Fibroblast of the aortic adventitia (primary cell): ENCODE measurements at places on chromosomes 1 and 21. TPM values are rescaled to one million over a fixed set of nuclear protein-coding genes. Genes with fewer than 3 reads are reported as not detected.

GRCh38 chr1:224499204-224499603 is 64.6 kb upstream of the WDR26 start:
- no peak for DNase-seq

DNA sequence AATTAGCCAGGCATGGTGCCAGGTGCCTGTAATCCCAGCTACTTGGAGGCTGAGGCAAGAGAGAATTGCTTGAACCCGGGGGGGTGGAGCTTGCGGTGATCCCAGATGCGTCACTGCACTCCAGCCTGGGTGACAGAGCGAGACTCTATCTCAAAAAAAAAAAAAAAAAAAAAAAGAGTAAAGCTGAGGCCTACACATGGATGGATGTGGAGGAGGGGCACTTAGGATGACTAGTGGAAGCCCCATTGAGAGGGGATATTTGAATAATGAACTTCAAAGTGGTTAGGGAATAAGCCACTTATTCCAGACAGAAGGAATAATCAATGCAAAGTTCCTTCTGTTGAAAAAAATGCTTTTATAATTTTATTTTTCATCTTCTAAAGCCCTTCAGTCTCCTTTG is 51.4 kb downstream of the PTBP2 start:
- DNase-seq = no peak

GRCh38 chr1:3420218-3420951 is 34.1 kb upstream of the ARHGEF16 start:
- DNase-seq = no peak

GRCh38 chr21:14959343-14959742 is 105.5 kb downstream of the NRIP1 start:
- no peak for DNase-seq

GRCh38 chr21:35323947-35324346 is 274.8 kb upstream of the RUNX1 start:
- peak; percentile 91 for DNase-seq

GRCh38 chr1:25914074-25914995 is 8.1 kb upstream of the STMN1 start:
- DNase-seq = no peak

DNA sequence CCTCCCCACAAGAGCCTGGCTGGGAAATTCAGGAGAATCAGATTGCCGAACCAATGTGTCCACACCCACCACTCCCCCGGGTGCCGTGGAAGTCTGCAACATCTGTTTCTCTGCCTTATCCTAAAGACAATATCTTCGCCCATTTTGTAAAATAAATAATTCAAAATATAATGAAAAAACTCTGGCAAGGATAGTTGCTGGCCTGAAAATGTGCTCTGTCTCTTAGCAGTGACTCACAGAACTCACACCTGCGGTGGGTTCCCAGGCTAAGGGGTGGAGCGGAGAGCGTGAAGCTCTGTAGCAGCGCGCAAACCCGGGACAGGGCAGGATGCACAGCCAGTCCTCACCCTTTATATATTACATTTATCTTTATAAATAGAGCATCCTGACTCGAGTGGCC is 99.9 kb downstream of the COLGALT2 start:
- DNase-seq = peak; percentile 31

DNA sequence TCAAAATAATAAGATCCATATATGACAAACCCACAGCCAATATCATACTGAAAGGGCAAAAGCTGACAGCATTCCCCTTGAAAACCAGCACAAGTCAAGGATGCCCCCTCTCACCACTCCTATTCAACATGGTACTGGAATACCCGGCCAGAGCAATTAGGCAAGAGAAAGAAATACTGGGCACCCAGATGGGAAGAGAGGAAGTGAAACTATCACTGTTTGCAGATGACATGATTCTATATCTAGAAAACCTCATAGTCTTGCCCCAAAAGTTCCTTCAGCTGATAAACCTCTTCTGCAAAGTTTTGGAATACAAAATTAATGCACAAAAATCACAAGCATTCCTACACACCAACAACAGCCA is 442.7 kb downstream of the PTBP2 start:
- DNase-seq = no peak

GRCh38 chr1:231638647-231639046 is 12.1 kb downstream of the DISC1 start:
- no peak for DNase-seq

DNA sequence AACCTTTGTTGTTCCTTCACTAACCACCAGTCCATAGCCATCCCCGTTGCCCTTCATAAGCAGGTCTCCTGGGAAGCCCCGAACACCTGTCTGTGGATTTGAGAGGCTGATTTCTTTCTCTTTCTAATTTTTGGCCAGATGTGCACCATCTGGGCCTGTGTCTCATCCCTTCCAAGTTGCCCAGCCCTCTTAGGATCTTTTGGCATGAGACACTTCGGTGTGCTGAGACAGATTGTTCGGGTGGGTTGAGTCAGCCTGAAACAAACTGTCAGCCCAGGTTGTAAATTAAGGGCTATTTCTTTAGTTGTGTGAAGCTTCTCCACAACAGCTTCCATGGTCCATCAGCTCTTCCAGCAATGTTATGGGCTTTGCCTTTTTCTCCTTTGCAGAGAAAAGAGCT is 1.4 kb upstream of the DNAJC11 start:
- DNase-seq = no peak

GRCh38 chr21:43609501-43610340 is 49.6 kb downstream of the HSF2BP start:
- DNase-seq = peak; percentile 68

DNA sequence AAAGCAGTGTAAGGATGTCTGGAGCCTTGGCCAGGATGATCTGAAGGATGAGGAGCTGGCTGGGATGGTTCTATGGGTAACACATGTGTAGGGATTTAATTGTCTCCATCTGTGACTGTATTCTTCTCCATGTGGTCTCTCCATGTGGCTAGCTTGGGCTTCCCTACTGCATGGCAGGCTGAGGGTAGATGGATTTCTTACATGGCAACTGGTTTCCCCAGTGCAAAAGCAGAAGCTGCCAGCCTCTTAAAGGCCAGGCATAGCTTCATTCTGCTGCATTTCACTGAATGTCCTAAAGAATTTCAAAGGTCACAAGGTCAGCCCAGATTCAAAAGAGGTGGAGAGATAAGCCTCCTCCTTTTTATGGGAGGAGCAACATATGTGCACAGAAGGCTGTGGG is 61.7 kb downstream of the XCL2 start:
- no peak for DNase-seq

DNA sequence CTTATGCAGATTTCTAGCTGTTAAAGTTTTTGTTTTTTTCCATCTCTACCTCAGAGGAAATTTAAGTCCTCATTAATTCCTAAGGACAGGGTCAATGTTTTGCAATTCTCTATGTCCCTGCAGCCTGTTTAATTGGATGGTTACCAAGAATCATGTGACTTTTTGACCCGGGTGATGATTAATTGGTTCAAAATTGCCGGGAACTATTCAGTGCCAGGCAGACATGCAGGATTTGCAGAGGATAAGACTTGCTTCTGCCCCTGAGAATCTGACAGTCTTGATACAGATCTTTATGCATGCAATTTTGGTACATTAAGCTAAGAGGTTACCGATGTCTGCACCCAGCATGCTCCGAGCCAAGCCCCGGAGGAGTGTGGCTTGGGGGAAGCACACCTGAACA is 87.9 kb downstream of the PLPP3 start:
- peak; percentile 57 for DNase-seq

DNA sequence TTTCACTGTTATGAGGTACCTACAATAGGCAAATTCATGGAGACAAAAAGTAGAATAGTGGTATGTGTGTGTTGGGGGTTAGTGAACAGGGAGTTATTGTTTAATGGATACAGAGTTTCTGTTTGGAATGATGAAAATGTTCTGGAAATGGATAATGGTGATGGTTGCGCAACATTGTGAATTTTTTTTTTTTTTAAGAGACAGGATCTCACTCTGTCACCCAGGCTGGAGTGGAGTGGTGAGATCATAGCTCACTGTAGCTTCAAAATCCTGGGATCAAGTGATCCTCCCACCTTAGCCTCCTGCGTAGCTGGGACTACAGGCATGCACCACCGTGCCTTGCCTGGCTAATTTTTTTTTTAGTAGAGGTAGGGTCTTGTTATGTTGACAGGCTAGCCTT is 34.5 kb upstream of the TRABD2B start:
- no peak for DNase-seq

DNA sequence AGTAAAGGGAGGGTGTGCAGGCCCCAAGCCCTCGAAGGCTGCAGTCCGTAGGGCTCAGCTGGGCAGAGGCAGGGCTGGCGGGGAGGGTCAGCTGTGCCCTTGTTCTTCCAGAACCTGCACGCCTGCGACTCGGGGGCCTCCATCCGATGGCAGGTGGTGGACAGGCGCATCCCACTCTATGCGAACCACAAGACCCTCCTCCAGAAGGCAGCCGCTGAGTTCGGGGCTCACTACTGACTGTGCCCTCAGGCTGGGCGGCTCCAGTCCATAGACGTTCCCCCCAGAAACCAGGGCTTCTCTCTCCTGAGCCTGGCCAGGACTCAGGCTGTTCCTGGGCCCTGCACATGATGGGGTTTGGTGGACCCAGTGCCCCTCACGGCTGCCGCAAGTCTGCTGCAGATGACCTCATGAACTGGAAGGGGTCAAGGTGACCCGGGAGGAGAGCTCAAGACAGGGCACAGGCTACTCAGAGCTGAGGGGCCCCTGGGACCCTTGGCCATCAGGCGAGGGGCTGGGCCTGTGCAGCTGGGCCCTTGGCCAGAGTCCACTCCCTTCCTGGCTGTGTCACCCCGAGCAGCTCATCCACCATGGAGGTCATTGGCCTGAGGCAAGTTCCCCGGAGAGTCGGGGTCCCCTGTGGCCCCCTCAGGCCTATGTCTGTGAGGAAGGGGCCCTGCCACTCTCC is 13.6 kb upstream of the LRRC3 start:
- DNase-seq = no peak

DNA sequence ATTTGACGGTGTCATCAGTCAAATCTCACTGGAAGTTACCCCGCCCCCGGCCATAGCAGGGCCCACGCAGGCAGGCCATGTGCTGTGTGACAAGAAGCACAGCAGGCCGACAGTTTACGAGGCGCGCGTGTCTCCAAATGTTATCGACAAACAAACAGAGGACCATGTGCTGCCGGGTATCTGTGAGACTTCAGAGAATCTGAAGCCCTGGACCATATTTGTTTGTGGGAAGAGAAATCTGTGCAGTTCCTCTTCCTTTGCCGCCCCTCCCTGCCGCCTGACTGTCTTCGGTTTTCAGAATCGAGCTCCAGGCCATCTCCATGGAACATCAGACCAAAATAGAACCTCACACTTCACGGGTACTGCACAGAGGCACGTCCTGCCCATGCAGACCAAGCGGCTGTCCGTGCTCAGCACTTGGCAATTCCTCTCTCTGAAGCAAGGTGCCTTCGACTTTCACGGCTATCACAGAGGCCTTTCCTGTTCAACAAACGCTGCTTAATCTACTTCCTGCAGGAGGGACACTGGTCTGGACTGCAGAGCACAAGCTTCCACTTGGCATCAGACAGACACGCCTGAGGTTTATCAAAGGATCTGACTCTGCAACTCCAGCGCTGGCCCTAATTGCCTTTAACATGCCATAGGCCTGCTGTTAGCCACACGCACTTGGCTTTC is 135.7 kb upstream of the KRTAP19-8 start:
- no peak for DNase-seq

DNA sequence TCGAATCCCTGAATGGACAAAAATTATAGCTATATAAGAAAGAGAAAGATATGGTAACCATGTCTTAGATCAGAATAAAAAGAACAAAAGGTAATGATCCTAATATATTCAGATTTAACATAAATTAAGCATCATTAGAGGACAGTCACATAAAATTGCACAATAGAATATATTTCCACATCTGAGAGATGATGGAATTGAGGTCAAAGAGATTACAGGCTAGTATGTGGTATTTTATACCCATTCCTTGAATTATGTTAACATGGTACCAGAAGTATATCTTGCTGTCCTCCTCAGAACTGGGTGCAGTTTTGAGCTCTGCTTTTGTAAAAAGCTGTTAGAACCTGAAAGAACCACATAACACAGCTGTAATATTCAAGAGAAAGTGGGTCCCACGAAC is 245.6 kb upstream of the HOOK1 start:
- DNase-seq = no peak

- peak; percentile 21 for DNase-seq
These were observed 35.5 kb downstream of the CDC14A start for GRCh38 chr1:100387657-100388350.

Gene LRRC7
- total RNA-seq = 0.09 TPM in 1 of 2 replicates, not detected in the other

Gene APCS
- not detected in 2 replicates for total RNA-seq

Gene FCMR
- total RNA-seq = not detected in 2 replicates

Gene OR10J1
- not detected in 2 replicates for total RNA-seq

Gene KCNQ4
- total RNA-seq = not detected in 2 replicates

Gene OR10J5
- total RNA-seq = not detected in 2 replicates

Gene SLFNL1
- 0.09 and 0.57 TPM in 2 replicates for total RNA-seq

Gene CR1L
- total RNA-seq = not detected in 2 replicates

Gene CRP
- total RNA-seq = not detected in 2 replicates

Gene CD247
- 0.16 and 0.18 TPM in 2 replicates for total RNA-seq

Gene IRF6
- 3.1 TPM in 1 of 2 replicates, not detected in the other for total RNA-seq
